ENCODE measurements at places on chromosomes 2 and 18.
A peak's percentile ranks its signal among the peaks of the same experiment; 100 is the strongest.

GRCh38 chr2:21220930-21221329, 97.2 kb downstream of the TDRD15 start:
- DNase-seq = no peak

GRCh38 chr18:35050705-35051195, 9.5 kb downstream of the MAPRE2 start:
- no peak for DNase-seq

- DNase-seq = no peak
Measured at GRCh38 chr18:23519734-23520133, 16.4 kb downstream of the RMC1 start.

- DNase-seq = no peak
Measured at GRCh38 chr2:152339556-152340286, 4.7 kb downstream of the FMNL2 start.

GRCh38 chr18:70448588-70448987, 159.7 kb downstream of the SOCS6 start:
- DNase-seq = no peak

GRCh38 chr18:76505614-76506013, 10.6 kb upstream of the ZNF516 start:
- no peak for DNase-seq

DNA sequence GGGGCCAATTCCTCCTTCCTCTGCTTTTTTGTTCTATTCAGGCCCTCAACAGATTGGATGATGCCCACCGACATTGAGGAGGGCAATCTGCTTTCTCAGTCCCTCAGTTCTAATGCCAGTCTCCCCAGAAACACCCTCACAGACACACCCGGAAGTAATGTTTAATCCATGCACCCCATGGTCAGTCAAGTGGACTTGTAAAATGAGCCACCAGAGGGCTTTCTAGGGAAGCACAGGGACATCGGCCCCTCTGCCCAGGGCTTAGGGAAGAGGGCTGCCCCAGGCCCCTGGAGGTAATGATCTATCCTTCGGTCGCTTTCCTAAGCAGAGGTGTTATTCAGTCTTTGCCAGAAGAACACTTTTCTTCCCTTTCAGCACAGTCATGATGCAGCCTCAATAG, 107.4 kb downstream of the PDCL3 start:
- no peak for DNase-seq

GRCh38 chr2:138267161-138267901, 234.2 kb upstream of the SPOPL start:
- DNase-seq = no peak

GRCh38 chr18:58511897-58512581, 116.9 kb downstream of the ALPK2 start:
- no peak for DNase-seq

- no peak for DNase-seq
Measured at GRCh38 chr2:134431838-134432434, 178.1 kb downstream of the MGAT5 start.

GRCh38 chr2:239271882-239272281, 128.9 kb downstream of the HDAC4 start:
- DNase-seq = no peak

GRCh38 chr18:23114911-23115310, 20.4 kb upstream of the CABLES1 start:
- DNase-seq = no peak

DNA sequence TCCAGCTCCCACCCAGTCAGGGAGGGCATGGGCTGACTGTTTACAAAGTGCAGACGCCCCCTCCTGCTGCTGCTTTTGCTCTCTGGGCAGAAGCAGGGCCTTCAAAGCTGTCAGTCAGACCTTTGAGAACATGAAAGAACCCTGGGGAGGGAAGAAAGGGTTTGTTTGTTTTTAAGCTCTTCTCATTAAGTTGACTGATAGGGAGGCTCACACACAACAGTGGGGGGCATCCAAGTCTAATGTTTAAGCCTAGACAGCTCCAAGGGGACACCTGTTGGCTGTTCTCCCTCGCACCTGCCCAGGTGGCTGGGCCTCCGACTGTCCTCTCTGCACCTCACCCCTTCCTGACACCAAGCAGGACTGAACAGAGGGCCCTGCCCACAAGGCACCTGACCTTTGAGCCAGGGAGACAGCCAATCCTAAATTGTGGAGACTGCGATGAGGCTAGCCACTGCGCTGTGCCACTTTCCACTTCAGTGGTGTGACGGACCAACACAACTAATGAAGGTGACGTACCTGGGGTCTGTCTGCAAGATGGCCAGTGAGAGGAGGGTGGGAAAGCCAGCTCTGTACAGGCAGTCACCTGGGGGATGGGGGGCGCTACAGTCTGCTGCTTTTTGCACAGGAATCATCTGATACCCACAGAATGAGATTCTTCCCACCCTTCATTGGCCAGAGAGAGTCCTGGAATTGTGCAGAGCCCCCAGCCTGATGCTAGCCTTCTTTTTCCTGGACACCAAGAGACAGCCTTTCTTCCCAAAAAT, 16.3 kb downstream of the ST6GAL2 start:
- no peak for DNase-seq

GRCh38 chr18:3753106-3753505, 303.1 kb downstream of the TGIF1 start:
- no peak for DNase-seq

GRCh38 chr18:57060814-57061213, 86.1 kb upstream of the BOD1L2 start:
- DNase-seq = no peak

GRCh38 chr2:37365669-37366068, 21.2 kb downstream of the QPCT start:
- no peak for DNase-seq

- no peak for DNase-seq
Measured at GRCh38 chr2:157866202-157866601, 9.9 kb downstream of the ACVR1 start.

DNA sequence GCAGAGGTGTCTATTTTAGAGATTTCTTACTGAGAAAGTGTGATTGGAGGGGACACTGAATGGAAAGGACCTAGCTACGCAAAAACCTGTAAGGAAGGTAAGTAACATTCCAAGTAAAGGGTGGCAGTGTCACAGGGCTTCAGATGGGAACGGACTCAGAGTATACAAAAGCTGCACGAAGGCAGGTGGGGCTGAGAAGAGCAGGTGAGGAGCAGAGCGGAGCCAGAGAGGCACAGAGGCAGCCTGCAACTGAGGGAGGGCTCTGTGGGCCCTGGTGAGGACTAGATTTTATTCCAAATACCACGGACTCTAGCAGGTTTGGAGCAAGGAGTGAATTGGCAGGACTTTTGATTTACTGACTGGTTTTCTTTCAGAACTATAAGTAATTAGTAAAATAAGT, 331.3 kb upstream of the PKDCC start:
- DNase-seq = no peak

- no peak for DNase-seq
Measured at GRCh38 chr2:152462120-152462519, 127.1 kb downstream of the FMNL2 start.

DNA sequence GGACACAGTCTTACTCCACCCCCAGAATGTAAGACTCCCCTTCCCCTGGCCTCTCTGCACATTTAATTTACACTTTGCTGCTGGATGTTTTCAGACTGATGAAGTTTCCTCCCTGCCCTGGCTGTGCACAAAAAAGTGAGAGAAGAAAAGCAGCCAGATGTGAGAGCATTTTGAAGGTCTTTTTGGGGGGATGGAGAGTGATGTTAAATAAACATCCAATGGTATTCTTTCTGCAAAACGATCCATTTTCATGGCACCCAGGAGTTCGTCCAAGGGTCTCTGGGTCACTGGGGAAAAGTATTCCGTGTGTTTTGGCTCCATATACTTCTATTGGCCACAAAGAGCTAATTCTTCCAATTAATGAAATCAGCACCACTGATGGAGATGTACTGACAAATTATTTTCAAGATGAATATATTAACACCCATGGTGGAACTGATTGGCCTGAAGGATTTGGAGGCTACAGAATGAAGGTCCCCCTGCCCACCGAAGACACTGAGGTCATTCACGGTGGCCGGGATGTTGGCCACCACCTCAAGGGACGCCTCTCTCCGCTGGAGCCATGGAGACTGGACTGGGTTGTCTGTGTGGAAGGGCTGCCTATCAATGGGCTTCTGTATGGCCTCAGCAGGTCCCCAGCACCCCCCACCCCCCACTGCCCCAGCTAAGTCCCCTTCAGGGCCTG, 107.6 kb upstream of the PKDCC start:
- DNase-seq = no peak

GRCh38 chr2:122011493-122012270, 256.2 kb downstream of the TSN start:
- DNase-seq = no peak

DNA sequence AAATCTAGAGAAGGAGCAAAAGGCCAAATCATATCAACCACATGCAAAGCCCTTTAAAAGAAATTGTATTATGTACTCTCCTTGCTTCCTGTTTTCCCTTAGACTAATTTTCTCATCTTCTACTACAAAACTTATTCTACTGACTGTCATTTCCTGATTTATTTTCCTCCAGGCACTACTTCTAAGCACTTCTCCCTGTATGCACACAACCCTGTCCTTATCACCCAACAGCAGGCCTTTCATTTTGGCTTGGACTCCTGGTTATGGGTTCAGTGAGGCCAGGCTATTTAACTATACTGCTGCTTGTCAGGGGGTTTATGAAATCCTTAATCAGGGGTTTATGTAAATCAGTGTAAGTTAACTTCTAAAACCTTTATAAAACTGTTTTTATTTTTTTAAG, 205.1 kb upstream of the FAM98A start:
- no peak for DNase-seq

GRCh38 chr2:72515696-72516095, 310.1 kb downstream of the EXOC6B start:
- no peak for DNase-seq

DNA sequence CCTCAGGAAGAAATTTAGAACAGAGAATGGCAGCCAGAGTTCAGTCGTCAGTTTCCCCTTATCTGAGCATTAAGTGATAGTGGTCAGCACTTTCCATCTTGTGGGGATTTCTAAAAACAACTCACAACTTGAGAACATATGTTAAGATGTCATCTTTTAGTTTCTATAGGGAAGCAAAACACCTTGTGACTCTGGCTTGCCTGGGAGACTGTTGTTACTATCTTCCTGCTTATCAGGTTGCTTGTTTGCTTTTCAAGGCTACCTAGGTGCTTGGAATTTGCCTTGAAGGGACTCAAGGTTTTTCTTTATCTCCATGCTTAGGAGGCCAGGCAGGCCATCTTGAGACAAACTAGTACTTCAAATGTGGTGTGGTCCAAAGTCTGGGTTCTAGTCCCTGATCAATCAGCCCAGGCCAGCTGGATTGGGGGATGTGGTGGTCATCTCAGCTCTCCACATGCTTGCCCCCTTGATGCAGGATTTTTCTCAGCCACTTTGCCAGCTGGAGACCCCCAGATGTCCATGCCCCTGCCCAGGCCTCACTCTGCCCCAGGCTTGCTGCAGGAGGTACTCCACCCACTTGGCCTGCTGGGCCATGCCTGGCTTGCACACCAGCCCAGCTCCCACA, 125.9 kb downstream of the LYPD1 start:
- no peak for DNase-seq

GRCh38 chr2:158482594-158482993, 25.8 kb downstream of the PKP4 start:
- no peak for DNase-seq

GRCh38 chr2:174177316-174177890, 70.9 kb downstream of the OLA1 start:
- DNase-seq = no peak

DNA sequence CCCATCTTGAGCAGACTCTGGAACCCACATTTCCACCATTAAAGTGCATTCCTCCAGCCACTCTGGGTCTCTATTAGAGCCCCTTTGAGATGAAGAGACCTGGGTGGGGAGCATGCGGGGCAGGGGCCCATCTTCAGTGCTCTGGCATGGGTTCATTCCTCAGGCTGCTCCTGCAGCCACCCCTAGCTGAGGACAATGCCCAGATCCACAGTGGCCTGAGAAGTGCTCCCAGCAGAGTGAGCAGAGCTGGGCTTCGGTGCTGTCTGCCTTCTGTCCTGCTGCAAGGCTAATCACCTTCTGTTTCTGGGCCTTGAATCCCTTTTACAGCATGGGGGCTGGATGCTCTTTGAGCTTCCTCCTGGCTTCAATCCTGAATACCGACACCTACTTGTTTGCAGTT, 169.8 kb downstream of the TRIM43 start:
- peak; percentile 31 for DNase-seq

DNA sequence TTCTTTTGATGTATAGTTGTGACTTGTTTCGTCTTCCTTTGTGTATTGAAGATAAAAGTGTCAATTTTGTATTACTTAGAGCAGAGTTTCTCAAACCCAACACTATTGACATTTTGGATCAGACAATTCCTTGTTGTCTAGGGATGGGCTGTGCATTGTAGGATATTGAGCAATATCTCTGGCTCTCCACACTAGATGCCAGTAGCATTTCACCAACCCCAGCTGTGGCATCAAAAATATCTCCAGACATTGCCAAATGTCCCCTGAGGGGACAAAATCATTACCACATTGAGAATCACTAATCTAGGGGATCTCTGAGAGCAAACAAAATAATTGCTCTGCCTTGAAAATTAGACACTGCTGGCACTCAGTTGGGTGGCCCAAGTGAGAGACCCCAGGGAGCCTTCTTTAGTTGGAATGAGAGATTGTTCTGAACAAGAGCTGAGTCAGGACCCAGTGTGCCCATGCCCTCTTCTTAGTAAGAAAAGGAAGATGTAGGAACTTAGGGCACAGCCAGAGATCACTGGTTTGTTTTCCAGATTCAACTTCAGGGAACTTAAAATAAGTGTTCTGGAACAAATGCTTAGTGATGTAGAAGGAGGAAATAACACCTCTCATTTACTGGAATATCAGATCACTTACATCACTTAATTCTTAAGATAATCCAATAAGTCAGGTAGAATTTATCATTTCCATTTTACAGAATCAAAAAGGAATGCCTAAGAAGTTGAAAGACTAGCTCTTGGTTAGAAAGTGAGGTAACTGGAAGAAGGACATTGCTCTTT, 466.6 kb upstream of the TNP1 start:
- DNase-seq = no peak

- no peak for DNase-seq
Measured at GRCh38 chr2:152762202-152762601, 43.8 kb downstream of the ARL6IP6 start.

DNA sequence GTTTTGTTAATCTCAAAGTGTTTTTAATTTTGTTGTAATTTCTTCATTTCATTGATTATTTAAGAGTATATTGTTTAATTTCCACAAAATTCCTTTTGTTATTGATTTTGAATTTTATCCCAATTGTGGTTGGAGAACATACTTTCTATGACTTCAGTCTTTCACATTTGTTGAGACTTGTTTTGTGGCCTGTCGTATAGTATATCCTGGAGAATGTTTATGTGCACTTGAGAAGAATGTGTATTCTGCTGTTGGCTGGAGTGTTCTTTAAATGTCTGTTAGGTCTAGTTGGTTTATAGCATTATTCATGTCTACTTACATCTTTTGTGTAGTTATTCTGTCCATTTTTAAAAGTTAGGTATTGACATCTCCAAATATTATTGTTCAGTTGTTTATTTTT, 120.3 kb downstream of the TTC27 start:
- DNase-seq = no peak
